T follicular helper cell (primary cell): ENCODE measurements at places on chromosomes 13 and 19.

DNA sequence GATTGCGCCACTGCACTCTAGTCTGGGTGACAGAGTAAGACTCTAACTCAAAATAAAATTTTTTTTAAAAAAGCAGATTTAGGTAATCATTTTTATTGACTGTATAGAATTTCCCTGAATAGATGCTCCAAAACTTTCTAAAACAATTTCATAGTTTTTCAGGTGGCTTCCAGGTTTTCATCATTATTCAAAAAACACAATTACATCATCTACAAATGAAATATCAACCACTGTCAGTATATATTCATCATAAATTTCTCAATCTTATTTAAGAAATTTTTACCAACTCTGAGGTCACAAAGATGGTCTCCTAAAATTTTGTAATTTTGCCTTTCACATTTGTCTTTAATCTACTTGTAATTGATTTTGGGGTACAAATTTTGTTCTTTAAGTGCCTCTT lies 48.1 kb downstream of the ZC3H13 start:
- DNase-seq: no peak

DNA sequence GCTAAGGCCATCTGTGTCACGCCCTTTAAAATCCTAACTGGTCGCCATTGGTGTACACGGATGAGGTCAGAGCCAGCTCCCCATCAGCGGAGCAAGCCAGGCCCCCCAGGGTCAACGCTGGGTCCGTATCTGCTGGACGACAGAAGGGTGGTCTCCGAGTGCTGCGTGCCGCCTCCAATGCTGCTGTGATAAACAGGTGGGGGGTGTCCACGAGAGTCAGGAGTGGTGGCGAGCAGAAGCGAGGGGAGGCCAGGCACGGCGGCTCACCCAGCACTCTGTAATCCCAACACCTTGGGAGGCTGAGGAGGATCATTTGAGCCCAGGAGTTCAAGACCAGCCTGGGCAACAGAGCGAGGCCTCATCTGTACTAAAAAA lies 30.8 kb upstream of the CACTIN start:
- no peak for DNase-seq

DNA sequence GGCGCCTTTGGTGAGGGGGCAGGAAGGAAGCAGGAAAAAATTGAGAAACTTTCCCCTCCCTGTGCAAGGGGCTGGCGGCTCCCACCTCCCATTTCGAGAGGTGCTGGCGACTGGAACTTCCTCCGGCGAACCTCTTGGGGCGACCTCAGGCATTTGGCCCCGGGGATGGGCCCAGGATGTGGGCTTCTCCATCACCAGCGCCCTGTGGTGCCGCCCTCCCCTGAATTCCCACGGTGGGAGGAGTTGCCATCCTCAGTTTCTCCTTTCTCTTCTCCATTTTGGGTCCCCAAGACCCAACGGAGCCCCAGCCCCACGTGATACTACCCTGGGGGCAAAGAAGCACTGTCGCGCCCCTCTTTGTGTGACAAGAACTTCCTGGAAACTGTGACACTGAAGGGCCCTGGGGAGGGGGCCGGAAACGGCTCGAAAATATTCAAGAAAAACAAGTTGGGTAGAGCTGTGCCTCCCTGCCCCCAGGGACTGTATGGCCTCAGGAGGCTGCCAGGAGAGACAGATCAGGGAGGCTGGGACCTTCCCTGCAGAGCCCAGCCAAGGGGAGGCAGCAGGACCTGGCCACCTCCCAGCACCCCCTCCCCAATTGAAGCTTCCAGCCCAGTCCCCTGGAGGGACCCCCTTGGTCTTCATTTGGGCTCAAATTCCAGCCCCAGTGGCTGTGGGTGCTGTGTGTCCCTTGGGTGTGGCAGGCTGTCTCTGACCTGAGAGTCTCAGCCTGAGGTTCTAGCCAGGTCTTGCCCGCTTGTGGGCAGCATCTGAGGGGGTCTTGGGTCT lies 16.2 kb upstream of the AP1M2 start:
- peak; percentile 74 for DNase-seq

- no peak for DNase-seq
Measured at GRCh38 chr13:44816701-44817100, 172.6 kb downstream of the NUFIP1 start.

- DNase-seq: peak; percentile 76
Measured at GRCh38 chr19:10543420-10544241, at the start of gene ATG4D. ATG4D (plus strand) TSS chr19:10543904; CDS start chr19:10544091, 187 bp downstream.

- DNase-seq: no peak
Measured at GRCh38 chr19:35377656-35378055, 6.8 kb downstream of the GPR42 start.

- DNase-seq: no peak
Measured at GRCh38 chr19:58229255-58229639, 533 bp downstream of the ZNF544 start.

DNA sequence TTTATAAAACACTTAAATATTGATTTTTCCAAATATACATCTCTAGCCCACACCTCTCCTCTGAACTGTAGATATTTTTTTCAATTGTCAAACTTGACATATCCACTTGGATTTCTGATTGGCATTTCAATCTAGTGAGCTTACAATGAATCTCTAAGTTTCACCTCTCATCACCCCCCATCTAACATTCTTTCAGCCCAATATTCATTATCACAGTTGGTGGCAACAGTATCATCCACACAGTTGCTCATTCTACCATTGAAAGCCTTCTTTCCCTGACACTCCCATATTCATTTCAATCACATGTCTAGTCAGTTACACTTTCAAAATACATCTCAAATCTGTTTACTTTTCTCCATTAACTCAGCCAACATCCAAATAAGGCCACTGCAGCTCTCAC lies 385.2 kb downstream of the PCDH20 start:
- DNase-seq: no peak

GRCh38 chr13:21723807-21724505 lies 53.1 kb downstream of the FGF9 start:
- no peak for DNase-seq

GRCh38 chr13:42277618-42278276 lies 5.8 kb downstream of the AKAP11 start:
- DNase-seq: no peak

- DNase-seq: no peak
Measured at GRCh38 chr13:109010912-109011311, 381.5 kb downstream of the MYO16 start.

- no peak for DNase-seq
Measured at GRCh38 chr13:72852207-72852606, 70.3 kb downstream of the PIBF1 start.

- no peak for DNase-seq
Measured at GRCh38 chr13:76229281-76229680, 593.2 kb downstream of the LMO7 start.

DNA sequence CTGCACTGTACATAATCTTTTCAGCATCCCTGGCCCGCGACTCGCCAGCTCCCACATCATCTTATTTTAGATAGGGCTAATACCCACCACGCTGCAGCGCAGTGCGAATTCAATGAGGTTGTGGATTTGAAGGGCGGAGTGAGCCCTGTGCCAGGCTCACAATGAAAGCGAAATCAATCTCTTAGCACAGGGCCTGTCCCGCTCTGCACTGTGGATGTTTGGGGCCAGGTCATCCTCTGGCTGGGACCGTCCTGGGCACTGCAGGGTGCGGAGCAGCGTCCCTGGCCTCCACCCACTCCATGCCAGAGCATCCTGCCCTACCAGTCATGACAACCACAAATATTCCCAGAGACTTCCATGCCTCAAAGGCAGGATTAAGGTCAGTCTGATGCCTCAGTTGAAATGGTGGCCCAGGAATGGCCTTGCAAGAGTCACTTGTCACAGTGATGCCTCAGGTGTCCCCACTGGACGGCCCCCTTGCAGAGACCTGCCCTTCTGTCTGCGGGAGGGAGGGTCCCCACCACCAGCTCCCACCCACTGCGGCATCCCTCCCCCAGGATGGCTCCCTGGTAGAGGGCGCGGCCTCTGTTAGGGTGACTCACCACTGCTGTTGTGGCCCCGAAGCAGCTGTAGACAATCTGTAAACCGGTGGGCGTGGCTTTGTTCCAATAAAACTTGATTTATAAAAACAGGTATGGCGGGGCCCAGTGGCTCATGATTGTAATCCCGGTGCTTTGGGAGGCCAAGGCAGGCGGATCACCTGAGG lies 5.6 kb downstream of the UHRF1 start:
- peak; percentile 68 for DNase-seq

DNA sequence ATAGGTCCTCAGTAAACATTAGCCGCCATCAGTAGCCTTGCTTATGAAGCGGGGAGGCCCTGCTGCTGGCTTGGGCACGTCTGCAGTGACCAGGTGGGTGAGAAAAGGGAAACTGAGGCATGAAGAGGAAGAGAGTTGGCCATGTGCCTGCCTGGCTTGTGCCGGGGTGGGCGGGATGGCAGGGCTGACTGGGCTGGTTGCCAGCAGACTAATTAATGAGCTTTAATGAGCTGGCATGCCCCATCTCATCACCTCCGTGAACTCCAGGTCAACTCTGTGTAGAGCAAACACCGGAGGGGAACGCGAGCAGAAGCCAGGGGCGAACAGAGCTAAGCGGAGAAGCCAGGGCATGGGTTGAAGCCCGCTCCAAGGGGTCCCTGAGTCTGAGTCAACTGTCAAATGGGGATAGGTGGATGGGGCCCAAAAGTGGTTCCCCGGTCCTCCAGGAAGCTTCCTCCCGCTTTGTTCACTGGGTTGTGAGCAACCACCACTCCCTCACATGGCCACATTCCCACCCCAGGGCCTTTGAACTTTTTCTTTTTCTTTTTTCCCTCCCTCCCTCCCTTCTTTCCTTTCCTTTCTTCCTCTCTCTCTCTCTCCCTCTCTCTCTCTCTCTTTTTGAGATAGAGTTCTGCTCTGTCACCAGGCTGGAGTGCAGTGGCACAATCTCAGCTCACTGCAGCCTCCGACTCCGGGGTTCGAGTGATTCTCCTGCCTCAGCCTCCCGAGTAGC lies 8.7 kb downstream of the NR2F6 start:
- no peak for DNase-seq

GRCh38 chr13:112616586-112617362 lies 28.8 kb upstream of the TUBGCP3 start:
- DNase-seq: no peak

- DNase-seq: no peak
Measured at GRCh38 chr13:110400786-110401533, 93.9 kb downstream of the COL4A2 start.

GRCh38 chr19:435056-435706 lies 25.7 kb downstream of the SHC2 start:
- DNase-seq: no peak

GRCh38 chr13:35468195-35468594 lies 8.3 kb downstream of the MAB21L1 start:
- no peak for DNase-seq

- no peak for DNase-seq
Measured at GRCh38 chr13:46529216-46529919, 23.6 kb upstream of the LRCH1 start.
